ENCODE measurements at places on chromosomes 16 and 17. TPM values are rescaled to one million over a fixed set of nuclear protein-coding genes. Genes with fewer than 3 reads are reported as not detected.

- no peak for DNase-seq
Measured at GRCh38 chr17:78117027-78117981, 11.3 kb downstream of the TMC6 start.

Gene NUDT16L1
- 33.1 TPM for total RNA-seq

GRCh38 chr16:12398029-12398682 lies 405.5 kb downstream of the CPPED1 start:
- DNase-seq = no peak

Gene HNF1B
- 31.5 TPM for total RNA-seq

DNA sequence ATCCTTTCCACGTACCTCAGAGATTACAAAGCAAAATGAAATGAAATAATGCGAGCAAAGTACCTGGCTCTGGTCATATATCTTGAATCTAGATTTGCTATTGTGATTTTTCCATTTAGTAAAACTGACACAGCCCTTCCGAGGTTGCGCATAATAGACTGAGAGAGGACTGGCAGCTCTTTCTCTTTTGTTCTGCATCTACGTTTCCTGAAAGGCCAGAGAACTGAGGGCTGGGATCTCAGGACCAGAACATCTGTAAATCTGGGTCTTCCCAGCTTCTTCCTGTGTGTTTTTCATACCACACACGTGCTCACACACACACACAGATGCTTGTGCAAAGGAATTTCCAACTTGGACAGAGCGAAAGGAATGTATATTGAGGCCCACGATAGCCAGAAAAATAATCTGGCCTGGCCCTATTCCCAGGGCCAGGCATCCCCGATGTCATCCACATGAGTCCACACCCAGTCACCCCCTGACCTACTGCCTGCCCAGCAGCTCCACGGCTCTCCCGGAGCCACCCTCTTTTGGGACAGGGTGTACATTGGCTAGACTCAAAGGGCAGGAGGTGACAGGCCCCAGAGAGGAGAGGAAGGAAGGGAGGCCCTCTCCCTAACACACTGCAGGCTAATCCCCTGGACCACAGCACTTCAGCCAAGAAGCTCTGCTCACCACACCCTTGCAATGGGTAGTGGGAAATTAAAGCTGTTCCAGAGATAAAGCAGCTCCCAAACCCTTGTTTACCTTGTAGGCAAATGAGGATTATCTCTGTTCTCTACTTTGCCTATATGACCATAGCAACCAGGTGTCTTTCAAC lies 41.8 kb downstream of the NOL11 start:
- no peak for DNase-seq
